ENCODE measurements at places on chromosomes 6 and 20.

DNA sequence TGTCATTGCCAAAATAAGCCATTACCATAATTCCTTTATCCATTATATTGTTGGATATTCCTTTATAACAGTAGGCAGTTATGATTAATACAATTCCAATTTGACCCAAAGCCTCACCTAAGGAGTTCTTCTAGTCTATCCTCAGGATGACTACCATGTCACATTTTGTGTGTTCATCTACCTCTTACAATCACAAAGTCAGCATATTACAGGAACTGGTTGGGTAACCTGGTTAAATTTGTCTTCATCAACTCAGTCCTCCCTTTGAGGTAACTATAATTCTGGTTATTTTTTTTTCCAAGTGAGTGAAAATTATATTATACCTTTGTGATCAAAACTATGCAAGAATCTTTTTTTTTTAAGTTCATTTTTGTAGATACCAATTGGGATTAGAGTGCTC is 540.5 kb downstream of the BTBD3 start:
- DNase-seq, result no peak

- peak; percentile 22 for DNase-seq
Observed at GRCh38 chr6:148242180-148242579, 100.5 kb upstream of the SASH1 start.

DNA sequence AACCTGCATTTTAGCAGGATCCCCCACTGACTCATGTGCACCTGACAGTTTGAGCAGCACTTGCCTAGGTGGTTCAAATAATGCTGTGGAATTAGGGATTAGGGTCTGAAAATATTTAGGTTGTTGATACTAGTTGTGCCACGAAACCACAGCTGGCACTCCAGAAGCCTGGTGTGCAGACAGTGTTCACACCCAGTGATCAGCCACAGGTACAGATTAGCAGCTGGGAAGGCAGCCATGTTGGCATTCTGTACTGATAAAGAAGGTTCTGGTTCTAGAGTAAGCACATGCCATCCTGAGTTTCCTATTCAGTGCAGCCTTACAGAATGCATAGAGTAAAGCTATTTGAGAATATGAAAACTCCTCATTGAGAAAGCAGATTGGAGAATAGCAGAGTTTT is 30.1 kb downstream of the TMEM74B start:
- DNase-seq, result no peak

- no peak for DNase-seq
Observed at GRCh38 chr6:40315060-40315459, 272.1 kb downstream of the LRFN2 start.

- DNase-seq, result no peak
Observed at GRCh38 chr20:33796907-33797544, 14.1 kb upstream of the CHMP4B start.

GRCh38 chr6:20370801-20371200 is 30.9 kb upstream of the E2F3 start:
- DNase-seq, result no peak

DNA sequence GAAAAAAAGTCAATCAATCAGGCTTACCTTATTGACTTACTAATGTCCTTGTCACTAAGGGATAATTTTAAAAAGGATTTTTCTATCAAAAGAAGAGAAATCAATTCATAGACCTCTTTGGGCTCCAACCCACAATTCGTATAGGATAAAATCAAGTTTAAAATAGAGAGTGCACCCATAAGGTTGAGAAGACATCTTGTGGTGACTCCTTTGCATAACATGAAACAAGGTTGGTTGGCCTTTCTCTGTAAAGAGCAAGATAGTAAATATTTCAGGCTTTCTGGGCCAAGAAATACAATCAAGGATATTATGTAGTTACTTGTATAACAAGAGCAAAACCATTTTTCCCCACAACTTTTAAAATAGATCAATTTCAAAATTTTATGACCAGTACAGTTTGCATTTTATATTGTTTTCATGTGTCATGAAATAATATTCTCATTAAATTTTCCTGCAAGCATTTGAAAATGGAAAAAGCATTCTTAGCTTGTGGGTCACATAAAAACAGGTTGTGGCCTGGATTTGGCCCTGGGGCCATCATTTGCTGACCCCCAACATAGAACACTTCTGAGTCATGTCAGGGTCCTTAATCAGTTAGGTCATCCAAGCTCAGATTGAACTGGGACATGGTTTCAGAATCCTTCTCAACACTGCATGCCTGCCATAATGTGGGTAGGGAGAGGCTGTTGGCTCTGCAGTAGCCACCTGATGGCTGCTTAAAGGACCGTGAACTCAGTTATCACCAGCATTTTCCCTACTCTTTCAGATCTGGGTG is 76.7 kb downstream of the MYB start:
- DNase-seq, result no peak

- no peak for DNase-seq
Observed at GRCh38 chr6:73566954-73567591, 46.2 kb upstream of the EEF1A1 start.

DNA sequence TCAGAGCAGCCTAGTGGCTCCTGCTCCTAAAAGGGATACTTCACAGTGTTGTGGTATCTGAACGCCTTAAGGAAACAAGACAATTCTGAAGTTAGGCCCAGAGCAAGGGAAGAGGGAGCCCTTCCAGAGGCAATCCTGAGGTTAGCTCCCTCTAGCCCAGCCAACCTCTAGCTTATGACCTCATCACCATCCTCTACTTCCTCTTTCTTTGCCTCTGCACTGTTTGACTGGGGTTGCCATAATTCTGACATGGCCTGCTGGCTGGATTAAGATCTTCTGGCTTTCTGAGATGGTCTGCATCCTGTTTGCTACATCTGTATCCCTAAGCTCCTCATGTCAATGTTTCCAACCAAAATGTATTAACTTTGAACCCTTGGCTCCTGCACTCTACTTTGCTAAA is 23.3 kb upstream of the BMP2 start:
- no peak for DNase-seq

DNA sequence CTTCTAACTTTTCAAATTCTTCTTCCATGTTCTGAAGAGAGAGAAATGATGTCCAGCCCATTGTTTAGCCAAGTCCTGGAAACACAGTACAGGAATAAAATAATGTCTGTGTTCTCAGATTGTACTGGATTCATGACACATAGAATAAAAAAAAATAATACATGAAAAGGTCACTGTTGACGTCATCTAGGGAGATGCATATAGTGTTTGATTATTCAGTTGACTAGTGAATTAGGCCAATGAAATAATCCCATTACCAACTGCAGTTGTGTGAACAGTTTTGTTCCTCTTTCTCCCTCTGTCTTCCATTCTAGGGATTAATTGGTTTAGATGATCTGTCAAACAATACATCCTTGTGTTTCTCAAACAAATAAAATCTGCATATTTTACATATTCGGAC is 222.8 kb downstream of the ALDH8A1 start:
- DNase-seq, result no peak

DNA sequence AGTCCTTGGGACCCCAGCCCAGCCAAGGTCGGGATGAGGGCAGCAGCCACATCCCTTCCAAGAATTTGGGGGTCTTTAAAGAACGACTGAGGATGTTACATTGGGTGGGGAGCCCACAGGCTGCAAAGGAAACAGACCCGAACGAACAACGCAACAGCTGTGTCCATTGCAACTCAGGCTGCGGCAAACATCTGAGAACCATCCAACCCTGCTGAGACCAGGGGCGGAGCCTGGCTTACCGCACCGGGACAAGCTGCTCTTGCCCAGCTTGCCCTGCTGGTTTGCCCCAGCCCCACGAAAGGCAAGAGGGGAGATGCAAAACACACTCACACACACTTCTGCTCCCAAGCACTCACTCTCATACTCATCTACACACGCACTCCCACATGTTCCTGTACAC is 21.5 kb upstream of the TAF4 start:
- no peak for DNase-seq

DNA sequence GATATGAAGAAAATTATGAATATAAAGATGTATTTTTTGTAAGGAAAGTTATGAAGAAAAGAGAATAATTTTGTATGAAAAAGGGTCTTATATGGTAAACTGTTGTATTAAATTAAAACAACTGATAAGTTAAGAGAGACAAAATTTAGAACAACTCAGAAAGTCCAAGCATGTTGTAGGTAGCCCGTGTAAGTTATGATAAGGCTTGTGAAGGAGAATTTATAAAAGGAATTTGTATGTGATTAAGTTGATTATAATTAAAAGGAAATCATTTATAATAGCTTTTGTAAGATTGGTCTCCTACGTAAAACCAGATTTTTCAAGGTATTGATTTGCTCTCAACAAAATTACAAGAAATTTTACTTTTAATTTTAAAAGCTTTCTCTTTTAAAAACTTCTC is 1579.3 kb downstream of the HACE1 start:
- no peak for DNase-seq

DNA sequence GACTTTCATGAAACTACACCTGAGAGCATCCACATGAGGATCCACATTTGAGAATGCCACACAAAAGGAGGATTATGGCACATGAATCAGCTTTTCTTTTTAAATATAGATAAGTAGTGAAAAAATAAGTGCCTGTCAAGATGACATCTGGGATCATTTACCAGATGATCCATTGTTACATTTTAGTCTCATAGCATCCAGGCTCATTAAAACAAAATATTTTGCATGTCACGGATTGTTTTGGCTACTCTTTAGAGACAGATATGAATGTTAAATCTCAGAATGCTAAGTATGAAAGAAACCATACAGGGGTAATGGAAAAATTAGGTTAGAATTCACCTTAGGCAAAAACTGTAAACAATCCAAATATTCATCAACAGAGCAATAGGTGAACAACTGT is 66.7 kb downstream of the MYO6 start:
- no peak for DNase-seq

GRCh38 chr6:92892626-92893170 is 526.7 kb downstream of the EPHA7 start:
- DNase-seq, result no peak

DNA sequence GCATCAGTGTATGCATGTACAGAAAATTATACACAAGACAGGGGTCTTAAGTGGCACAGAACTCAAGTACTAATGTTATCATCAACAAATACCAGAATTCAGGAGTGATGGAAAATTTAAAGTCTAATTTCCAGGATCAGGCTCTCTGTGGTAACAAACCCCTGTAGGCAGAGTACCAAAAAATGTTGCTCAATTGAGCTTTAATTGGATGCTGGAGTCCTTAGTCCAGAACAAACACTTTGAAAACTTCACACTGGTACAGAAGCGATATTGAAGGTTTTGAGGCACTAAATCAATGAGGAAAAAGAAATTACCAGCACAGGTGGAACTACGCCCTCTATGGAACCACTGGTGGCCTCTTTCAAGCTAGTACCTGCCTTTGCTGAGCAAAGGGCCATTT is 113.1 kb downstream of the FOXC1 start:
- DNase-seq, result no peak

- no peak for DNase-seq
Observed at GRCh38 chr6:84428300-84428907, 201.0 kb upstream of the CEP162 start.

- no peak for DNase-seq
Observed at GRCh38 chr6:133969285-133969920, 16.4 kb downstream of the TBPL1 start.

DNA sequence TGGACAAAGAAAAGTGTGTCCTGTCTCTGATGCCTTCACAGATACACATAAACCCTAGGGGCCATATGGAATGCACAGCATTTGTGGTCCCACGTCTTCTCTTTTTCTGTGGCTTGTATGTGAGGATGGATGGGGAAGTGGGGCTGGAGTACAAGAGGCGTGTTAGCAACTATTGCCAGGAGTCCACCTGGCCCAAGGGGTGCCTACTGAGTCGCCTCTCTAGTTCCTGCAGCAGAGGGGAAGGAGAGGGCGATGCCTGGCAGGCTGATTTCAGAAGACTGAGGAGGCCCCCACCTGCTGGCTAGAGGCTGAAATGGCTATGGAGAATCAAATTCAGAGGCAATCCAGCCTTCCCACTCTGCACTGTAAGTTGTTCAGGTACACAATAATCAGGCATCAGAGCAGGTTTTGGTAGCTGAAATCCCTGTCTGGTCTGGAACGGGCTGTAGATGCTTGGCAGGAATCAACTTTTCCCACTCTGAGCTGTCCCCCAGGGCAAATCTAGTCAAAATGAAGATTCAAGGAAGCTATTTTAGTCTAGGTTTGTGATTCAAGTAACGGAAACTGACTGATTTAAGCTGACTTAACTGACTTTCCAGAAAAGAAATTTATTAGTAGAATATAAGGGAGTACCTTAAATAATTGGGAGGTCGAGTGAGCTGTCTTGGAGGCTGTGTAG is 14.9 kb upstream of the PPARD start:
- DNase-seq, result peak; percentile 15

DNA sequence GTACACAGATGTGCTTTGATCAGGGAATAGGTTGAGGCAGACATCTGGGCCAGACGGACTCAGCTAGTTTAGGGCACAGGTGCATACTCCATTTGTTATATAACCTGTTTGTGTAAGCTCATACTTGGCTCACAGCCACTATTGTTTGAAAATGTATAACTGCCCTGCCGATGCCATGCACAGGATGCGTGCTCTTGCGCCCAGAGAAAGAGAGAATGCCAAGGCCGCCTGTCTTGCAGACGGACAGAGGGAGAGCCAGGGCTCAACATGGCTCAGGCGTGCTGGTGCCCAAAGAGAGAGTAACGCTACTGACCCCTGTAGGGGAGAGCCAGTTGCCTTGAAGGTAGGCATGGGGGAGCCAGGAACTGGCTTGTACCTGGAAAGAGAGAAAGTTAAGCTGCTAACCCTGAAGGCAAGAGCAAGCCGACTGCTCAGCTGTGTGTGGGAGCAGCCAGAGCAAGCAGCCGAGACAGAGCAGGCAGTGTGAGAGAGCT is 57.7 kb downstream of the FAM229B start:
- DNase-seq, result no peak

DNA sequence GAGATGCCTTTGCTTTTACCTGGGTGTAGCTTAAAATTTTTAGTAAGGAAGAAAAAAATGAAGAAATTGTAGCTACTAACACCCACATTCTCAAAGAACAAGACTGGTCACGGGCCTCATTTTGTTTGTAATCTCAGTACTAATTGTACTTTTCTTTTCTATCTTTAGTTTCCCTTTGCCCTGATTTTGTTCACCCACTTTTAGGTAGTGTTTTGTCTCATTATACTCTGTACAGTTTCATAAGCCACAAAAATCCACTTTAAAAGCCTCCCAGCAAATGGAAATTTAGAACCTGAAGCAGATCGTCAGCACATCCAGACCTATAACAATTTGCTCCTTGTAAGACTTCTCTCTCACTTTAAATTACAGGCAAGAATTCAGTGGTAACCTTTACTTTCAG is 43.3 kb downstream of the TP53INP2 start:
- DNase-seq, result no peak

GRCh38 chr20:62274332-62274950 is 28.4 kb upstream of the ADRM1 start:
- DNase-seq, result peak; percentile 45

DNA sequence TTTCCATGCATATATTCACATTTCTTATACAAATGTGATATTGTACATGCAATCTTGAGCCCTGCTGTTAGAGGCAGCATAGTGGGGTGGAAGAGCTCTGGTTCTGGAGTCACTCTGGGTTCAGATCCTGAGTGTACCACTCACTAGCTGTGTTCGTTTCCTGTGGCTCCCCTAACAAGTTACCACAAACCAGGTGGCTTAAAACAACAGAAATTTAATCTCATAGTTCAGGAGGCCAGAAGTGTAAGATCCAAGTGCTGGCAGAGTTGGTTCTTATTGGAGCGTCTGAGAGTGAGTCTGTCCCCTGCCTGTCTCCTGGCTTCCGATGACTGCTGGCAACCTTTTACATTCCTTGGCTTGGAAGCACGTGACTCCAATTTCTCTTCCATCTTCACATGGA is 115.6 kb downstream of the MAP3K7 start:
- DNase-seq, result no peak

- no peak for DNase-seq
Observed at GRCh38 chr20:35735826-35736470, 6.1 kb downstream of the RBM39 start.
